NCI-H526 (cell line): ENCODE measurements at places on chromosomes 12 and 14.
A peak's percentile ranks its signal among the peaks of the same experiment; 100 is the strongest.

DNA sequence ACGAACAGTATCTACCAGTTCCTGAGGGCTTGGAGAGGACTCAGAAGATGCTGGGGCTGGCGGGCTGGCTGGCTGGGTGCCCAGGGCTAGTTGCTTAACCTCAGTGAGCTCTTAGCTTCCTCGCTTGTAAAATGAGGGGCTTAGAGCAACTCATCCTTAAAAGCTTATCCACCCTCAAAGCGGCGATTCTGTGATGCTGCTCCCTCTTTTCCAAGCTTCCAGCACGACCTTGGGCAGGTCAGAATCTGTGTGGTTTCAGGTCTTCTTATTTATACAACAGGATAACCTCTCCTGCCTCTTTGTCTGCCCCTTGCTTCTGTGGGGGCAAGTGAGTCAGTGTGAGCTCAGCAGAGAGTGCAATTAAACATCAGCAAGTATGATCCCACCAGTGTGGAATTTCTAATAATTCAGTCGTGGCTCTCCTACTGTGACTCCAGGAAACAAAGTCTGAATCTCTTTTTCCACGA is 281.8 kb downstream of the KSR2 start:
- DNase-seq: no peak

GRCh38 chr12:64273527-64274403 is 51.7 kb upstream of the KICS2 start:
- DNase-seq: peak; percentile 27

GRCh38 chr14:53325176-53325806 is 172.2 kb upstream of the DDHD1 start:
- DNase-seq: no peak

- DNase-seq: no peak
Observed at GRCh38 chr12:123363740-123364531, 711 bp downstream of the SBNO1 start.

- no peak for DNase-seq
Observed at GRCh38 chr12:52689936-52690335, 9.7 kb upstream of the KRT1 start.
